Cerebellum (tissue), 4 donors: ENCODE measurements at places on chromosomes 7 and 10. TPM values are rescaled to one million over a fixed set of nuclear protein-coding genes. Genes with fewer than 3 reads are reported as not detected.

Gene CYP26C1
- total RNA-seq = 9.5 TPM

Gene SLC26A3
- total RNA-seq = 0.54 TPM

Gene ZNF3
- 49.7 TPM for total RNA-seq

Gene CALCR
- 0.45 TPM for total RNA-seq

Gene PLA2G12B
- total RNA-seq = not detected

Gene SEMA3C
- total RNA-seq = 33.2 TPM

Gene TMEM270
- total RNA-seq = not detected

Gene SCART1
- 2.5 TPM for total RNA-seq

- no peak for DNase-seq
Observed at GRCh38 chr7:76428868-76429805, 4.4 kb downstream of the ZP3 start.

GRCh38 chr7:28128608-28129007 lies 52.0 kb downstream of the JAZF1 start:
- DNase-seq = no peak

- no peak for DNase-seq
Observed at GRCh38 chr10:130635528-130635927, 499.3 kb downstream of the GLRX3 start.

DNA sequence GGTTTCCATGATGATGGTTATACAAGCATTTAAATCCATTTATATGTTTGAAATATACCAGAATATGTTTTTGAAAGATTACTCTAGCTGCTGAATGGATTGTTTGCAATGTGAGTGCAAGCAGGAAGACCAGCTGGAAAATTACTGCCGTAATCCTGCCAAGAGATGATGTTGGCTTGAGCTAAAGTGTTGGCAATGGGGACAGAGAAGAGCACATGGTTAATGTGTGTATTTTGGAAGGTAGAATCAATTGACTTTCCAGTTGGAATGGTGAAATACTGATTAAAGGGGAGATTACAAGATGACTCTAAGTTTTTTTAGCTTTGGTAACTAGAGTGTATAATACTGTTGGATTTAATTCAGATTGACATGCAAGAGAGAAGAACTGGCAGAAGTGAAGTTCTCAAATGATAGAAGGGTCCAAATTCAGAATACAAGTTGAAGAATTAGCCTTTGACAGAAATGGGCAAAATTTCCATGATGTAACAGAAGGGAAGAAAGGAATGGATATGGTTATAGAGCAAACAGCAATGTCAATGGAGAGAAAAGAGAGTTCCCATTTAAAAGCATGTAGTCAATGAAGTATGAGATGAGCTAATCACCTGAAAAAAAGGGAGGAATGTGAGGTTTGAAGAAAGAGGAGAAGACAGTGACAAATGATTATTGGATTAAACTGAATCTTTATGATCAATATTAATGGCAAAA lies 422.0 kb downstream of the CDC14C start:
- DNase-seq = peak; percentile 65

- no peak for DNase-seq
Observed at GRCh38 chr10:101295261-101295660, 58.7 kb upstream of the BTRC start.

- no peak for DNase-seq
Observed at GRCh38 chr7:4460597-4460996, 221.5 kb upstream of the FOXK1 start.

DNA sequence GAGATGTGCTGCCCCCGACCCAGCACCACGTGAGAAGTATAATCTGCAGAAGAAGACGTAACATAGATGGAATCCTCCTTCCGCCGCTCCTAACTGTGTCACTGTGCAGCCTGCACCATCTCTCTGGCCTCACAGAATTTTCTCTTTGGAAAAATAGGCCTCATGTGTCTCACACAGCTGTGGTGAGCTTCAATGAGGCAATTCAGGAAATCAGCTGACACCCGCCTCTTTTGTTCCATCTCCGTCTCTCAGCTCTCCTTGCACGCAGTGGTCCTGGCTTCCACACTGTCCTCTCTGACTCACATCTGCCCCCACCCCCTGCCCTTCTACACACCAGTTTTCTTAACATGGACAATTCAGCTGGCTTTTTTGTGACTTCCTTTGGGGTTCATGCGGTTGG lies 7.2 kb downstream of the C10orf90 start:
- DNase-seq = no peak

GRCh38 chr7:78571292-78571691 lies 772.7 kb downstream of the PHTF2 start:
- no peak for DNase-seq

DNA sequence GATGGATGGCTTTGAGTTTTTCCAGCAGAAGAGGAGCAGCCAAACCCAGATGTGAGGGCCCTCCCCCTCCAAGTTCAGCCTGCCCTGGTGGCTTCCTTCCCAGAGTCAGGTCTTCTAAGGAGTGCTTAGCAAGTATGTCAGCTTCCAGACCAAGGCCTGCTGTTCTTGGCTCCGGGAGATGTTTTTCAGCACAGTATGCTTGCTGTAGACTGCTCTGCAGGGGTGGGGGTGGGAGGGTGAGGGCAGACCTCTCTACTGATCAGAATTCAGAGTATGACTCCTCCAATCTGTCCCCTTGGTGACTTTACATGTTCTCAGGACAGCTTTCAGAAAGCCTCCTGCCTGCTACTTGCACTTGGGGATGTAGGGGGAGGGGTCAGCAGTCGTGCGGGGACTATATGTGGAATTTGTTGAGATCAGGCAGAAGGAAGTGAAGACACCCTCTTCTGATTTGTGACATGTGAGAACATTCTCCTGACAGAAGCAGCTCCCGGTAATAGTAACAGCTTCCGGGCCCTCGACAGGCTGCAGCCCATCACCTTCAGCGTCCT lies 516.4 kb upstream of the ZMIZ1 start:
- DNase-seq = peak; percentile 17

DNA sequence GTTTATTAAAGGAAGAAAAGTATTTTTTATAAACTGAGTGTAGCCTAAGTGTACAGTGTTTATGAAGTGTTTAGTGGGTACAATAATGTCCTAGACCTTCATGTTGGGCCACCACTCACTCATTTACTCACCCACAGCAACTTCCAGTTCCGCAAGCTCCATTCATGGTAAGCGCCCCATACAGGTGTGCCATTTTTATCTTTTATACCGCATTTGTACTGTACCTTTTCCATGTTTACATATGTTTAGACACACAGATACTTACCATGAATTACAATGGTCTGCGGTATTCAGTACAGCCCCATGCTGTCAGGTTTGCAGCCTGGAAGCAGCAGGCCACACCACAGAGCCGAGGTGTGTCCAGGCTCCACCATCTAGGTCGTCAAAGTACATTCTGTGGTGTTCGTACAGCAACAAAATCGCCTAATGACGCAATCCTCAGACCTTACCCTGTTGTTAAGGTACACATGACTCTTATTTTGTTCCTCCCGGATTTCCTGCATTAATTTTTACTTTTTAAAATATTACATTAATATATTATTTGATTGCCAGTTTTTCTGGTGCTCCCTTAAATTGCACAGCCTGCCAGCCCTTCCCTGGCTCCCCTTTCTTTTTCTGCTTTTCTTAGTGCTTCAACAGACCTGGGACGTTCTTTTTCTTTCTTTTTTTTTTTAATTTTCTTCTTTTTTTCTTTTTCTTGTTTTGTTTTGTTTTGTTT lies 881 bp upstream of the SSBP1 start:
- no peak for DNase-seq

GRCh38 chr7:29622335-29623265 lies 59.0 kb downstream of the PRR15 start:
- DNase-seq = no peak

DNA sequence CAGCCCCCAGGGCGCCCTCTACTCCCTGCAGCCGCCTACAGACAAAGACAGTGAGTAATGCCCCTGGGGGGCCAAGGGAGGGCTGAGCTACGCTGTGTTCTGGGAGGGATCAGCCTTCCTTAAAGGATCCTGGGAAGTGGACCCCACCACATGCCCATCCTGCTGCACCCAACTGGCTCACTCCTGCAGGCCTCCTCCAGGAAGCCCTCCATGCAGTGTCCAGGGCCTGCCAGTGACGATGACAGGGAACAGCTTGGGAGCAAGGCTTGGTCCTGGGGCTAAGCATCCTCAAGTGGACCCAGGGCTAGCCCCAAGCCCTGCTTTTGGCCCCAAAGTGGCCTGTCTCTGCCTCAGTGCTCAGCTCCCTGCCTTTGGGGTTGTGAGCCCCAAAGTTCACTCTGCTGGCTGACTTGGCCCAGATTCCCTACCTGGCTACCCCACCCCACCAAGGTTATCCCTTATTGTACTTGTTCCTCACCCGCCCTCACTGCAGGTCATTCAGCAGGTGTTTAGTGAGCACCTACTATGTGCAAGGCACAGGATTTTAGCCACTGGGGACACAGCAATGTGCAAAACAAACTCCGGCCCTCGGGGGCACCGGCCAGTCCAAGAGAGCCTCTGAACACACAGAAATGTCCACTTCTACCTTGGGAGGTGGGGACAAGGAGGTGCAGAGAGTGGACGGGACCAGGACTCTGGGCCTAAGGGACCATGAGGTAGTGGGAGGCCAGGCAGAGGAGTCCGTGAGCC lies 83.5 kb downstream of the MYL10 start:
- no peak for DNase-seq

GRCh38 chr10:79070606-79071395 lies 2.0 kb downstream of the ZMIZ1 start:
- DNase-seq = peak; percentile 77

- no peak for DNase-seq
Observed at GRCh38 chr7:16268821-16269768, 152.2 kb downstream of the CRPPA start.

DNA sequence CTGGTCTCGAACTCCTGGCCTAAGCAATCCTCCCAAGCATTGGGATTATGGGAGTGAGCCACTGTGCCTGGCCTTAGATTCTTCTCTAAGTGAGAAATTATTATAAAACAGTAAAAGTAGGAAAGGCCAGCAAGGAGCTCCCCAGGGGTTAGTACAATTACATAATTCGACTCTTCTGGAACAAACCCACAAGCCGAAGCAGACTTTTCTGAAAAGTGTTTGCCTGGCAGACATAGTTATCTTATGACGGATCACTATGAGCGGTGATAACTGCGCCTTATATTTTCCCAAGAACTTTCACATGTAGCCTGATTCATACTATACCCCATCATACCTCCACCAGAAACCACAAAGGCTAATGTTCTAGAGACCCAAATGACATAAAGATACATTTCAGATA lies 30.2 kb upstream of the SH3PXD2A start:
- DNase-seq = no peak

- DNase-seq = no peak
Observed at GRCh38 chr7:122316467-122317388, 12.2 kb upstream of the FEZF1 start.

- DNase-seq = no peak
Observed at GRCh38 chr7:117092785-117093184, 139.5 kb downstream of the ST7 start.

DNA sequence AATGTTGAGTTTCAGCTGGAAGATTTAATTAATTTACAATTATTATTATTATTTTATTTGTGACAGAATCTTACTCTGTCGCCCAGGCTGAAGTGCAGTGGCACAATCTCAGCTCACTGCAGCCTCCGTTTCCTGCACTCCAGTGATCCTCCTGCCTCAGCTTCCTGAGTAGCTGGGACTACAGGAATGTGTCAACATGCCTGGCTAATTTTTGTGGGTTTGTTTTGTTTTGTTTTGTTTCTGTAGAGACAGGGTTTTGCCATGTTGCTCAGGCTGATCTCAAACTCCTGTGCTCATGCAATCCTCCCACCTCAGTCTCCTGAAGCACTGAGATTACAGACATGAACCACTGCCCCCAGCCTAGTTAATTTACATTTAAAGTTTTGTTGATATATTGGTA lies 93.8 kb upstream of the MEOX2 start:
- no peak for DNase-seq

GRCh38 chr7:31957090-31957720 lies 113.0 kb downstream of the PDE1C start:
- no peak for DNase-seq

- DNase-seq = peak; percentile 72
Observed at GRCh38 chr7:49927631-49928030, 154.2 kb downstream of the VWC2 start.

GRCh38 chr7:50208378-50208982 lies 96.0 kb upstream of the IKZF1 start:
- DNase-seq = no peak

GRCh38 chr10:93039721-93040120 lies 20.9 kb upstream of the CYP26C1 start:
- DNase-seq = no peak

- no peak for DNase-seq
Observed at GRCh38 chr7:64863021-64863420, 40.1 kb upstream of the ZNF273 start.

- no peak for DNase-seq
Observed at GRCh38 chr10:114282526-114282925, 43.5 kb downstream of the VWA2 start.

DNA sequence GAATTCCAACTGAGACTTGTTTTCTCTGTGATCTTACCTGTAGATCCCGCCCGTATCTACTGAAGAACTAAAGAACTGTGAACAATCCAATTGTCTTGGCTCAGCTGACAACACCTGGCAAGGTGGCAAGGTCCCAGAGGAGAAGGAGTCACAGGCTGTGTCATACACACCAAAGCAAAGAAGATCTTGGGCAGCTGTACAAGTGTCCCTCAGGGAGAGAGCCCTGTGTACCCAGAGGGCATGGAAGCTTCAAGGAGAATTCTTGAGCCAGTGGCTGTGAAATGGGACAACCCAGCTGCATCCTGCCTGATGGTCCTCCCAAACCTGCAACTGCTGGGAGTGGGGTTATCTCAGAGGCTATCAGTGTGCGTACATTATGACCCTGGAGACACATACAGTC lies 46.7 kb upstream of the TECTB start:
- DNase-seq = no peak

- DNase-seq = no peak
Observed at GRCh38 chr7:16644157-16644556, 1.4 kb downstream of the ANKMY2 start.

DNA sequence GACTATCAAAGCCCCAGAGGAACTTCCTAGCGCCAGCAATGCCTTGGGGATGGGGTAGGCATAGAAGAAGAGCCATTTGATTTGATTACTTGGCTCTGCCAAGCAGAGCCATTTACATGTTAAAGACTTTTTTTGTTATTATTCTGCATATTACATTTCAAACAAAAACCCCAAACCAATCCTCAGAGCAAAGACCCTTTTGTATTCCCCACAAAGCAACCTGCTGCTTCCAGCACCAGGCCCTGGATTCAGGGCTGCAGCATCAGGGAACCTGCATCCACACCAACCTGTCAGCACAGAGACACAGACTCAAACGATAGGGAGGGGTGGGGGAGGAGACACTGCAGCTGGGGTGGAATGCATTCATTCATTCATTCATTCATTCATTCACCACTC lies 73.2 kb downstream of the GRID1 start:
- no peak for DNase-seq

DNA sequence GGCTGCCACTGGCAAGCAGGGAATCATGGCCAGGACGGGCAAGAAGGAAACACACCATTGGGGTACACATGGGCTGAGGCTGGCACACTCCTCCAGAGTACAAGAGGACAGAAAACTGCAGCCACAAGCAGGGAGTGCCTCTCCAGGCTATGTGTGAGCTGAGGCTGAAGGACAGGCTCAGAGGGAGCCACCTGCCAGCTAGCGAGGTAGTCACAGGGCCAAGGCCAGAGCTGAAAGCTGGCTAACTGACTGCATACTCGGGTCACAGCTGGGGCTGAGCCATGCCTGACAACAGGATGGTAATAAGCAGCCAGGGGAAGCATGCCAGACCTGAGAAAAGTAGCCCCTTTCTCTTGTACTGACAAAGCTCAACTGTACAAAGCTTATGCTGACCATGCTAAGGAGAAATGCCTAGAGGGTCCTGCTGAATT lies 52.0 kb downstream of the KIF5B start:
- DNase-seq = no peak

GRCh38 chr7:116573541-116573940 lies 48.7 kb downstream of the CAV1 start:
- DNase-seq = no peak
